IPS-NIHi11 (cell line): ENCODE measurements at places on chromosomes 3 and 15.

GRCh38 chr15:49082960-49083359 lies 36.7 kb upstream of the SECISBP2L start:
- DNase-seq = no peak

DNA sequence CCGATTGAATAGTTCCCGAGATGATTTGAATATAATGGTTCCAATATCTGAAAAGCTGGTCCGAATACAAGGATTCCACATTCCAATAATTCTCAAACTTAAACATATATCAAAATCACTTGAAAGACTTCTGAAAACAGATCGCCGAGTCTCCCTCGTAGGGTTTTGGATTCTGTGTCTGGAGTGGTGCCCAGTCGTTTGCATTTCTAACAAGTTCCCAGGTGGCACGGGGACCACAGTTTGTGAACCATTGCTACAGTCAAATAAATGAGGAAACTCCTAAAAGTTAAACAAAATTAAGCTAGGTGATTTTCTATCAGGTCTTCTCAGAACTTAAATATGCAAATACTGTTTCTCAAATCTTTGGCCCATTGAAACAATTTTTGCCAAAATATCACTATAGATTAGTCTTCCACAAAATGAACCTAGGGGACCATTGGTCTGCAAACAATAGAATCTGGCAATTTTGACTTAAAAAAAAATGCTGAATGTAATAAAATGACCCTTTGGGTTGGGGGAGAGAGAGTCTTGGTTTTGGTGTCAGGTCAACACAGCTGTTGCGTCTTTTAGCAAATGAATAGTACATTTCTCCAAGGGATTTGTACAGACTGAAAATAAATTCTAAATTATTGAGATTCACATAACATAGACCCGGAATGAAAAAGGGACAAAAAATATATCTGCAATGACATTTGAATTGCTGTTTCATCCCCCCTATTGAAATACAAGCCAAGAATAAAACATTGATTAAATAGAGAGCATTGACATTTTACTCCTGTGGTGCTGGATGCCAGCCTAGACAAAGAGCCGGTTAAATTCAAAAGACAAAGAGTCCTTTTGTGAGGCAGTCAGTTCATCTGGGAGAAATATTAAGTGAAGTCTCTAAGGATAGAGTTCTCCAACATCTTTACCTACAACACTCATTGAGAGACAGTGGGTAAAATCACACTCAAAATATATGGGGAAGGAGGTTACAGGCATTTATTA lies 175.7 kb upstream of the ADAMTS9 start:
- DNase-seq = no peak

- DNase-seq = peak; percentile 82
These were observed 475 bp downstream of the SPSB4 start for GRCh38 chr3:141051443-141052200.

GRCh38 chr3:24360957-24361356 lies 133.7 kb downstream of the THRB start:
- DNase-seq = no peak

DNA sequence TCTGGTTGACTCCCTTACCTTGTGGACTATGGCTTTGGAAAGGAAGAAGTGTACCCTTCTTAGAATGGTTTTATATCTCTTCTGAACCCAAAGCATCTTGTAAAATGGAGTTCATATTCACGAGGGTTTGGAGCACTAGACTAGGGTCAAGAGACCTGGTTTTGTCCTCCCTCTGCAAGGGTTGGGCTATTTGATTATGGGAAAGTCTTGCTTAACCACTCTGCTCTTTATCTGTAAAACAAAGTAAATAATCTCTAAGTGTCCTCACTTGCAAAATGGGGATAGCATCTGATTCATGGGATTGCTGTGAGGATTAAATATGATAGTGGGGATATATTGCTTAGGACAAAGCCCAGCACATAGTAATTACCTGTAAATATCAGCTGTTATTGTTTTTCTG lies 17.9 kb upstream of the SLC2A2 start:
- DNase-seq = no peak

- DNase-seq = no peak
These were observed 182.7 kb upstream of the DCBLD2 start for GRCh38 chr3:99084156-99084555.

- DNase-seq = no peak
These were observed 117.1 kb upstream of the LIPC start for GRCh38 chr15:58314593-58315216.

DNA sequence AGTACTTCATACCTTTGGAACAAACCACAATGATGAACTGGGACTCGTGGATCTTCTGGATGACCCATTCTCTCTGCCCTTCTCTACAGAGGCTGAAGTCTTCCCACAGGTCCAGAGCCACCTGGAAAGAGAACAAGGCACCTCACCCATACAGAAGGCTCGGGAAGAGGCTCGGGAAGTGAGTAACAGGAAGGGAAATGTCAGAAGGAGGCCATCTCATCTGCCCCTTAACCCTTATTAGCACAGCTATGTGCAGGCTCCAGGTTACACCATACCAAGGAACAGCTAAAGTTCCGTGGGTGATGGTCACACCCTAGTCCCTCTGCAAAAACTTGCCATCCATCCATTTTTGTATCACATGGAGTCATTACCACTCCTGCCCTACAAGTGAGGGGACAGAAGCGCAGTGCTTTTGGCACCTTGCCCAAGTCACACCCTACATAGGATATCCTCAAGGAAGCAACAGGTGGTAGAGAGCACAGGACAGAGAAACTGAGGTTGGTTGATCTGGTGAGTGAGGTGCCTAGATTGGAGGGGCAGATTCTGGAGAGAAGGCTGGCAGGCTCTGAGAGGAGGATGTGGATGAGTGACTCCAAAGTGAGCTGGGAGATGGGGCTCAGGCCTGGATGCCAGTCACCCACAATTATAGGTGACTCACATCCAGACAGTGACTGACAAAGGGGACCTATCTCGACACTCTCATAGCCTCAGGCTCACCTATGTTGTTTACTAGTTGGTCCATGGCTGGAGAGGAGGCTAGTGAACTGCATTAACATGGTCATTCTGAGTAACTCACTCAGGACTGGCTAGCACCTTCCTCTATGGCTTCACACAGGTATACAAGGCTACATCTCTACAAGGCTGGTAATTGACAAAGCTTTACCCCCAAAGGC lies 38.2 kb downstream of the SPATA12 start:
- no peak for DNase-seq

DNA sequence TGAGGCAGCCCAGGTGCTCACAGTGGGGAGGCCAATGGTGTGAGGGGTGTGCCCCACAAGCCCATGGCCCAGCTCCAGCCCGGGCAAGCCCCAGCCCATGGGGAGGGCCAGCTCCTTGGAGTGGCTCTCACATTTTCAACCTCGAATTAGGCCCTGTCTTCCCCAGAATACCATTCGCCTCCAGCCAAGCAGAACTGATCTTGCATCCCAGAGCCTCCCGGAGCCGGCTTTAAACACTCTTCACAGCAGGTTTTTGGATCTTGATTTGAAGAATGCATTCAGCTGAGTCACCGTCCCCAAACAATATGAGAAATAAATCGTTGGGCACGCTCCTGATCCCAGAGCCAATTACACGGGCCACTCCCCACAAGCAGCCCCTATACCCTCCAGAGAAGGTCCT lies 23.7 kb downstream of the TPRA1 start:
- peak; percentile 31 for DNase-seq
